ENCODE measurements at places on chromosomes 3 and 15.

DNA sequence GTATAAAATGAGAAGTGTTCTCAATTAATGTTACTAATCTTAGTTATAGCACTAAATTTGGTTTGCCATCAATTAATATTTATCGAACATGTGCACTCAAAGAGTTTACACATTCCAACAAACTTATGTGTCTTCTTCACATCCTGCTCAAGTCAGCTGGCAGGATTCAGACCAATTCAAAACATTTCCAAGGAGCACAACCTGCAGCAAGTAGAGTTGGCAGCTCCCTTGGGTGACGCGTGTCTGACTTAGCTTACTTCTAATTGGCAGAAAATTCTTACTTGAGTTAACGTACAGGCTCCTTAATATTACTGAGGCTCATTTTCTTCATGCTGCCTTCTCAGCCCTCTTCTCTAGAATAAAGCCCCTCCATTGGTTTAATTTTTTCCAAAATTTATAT lies 110.4 kb upstream of the PFN2 start:
- DNase-seq = no peak

- no peak for DNase-seq
These were observed 23.8 kb downstream of the MEX3B start for GRCh38 chr15:82021992-82022391.

DNA sequence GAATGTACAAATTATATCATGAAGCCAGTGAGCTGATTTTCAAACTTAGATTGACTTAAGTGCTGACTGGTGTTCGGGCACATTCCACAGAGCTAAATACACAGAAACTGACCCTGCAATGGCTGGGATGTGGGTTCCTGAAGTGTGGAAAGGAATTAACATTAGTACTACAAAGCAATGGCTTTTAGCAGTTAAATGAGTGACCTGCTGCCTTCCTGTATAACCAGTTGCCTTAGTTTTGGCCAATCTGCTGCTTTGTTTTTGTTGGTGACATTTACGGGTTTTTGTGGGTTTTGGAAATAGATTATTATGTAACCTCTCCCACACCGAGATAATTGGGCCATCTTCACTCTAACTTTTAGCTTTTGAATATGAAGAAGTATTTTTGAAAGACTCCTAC lies 2.4 kb upstream of the SKIC8 start:
- no peak for DNase-seq

DNA sequence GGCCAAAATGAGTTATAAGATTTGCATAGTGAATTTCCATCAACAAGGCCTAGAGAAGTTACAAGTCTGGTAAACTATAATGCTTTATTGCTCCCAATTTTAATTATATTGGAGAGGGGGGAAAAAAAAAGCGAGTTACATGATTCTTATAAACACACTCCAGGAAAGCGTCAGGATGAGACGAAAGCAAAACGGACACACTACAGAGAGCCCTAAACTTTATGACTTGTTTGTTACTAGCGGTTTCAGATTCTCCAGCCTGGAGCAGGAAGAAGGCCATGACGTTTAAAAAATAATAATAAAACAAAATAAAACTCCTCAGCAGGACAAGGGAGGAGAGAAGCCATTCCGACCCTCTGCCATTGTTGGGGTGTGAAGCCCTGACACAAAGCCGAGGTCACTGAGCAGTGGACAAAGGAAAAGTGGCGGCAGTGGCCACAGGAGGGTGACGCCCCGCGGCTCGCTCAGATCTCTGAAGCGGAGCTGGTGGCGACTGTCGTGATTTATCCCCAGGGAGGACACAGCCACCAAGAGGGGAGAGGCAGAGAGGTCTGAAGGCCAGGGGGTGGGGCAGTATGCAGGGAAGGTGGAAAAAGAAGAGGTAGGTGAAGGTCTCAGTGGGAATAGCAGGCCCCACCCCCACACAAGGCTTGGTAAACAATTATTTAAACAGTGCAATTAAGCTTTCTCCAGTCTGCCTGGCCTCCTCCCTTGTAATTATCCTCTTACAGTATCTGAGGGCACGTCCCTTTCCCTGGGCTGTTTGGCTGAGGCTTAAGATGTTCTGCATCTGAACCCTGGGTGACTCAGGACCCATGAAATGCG lies 45.3 kb downstream of the ADAMTS9 start:
- no peak for DNase-seq

- no peak for DNase-seq
These were observed 15.6 kb upstream of the CERS3 start for GRCh38 chr15:100544338-100544841.
